Dermis microvascular lymphatic vessel endothelial cell (primary cell): ENCODE measurements at places on chromosomes 6 and 20.

GRCh38 chr6:34922177-34922663 lies 33.2 kb downstream of the ANKS1A start:
- peak; percentile 41 for DNase-seq

DNA sequence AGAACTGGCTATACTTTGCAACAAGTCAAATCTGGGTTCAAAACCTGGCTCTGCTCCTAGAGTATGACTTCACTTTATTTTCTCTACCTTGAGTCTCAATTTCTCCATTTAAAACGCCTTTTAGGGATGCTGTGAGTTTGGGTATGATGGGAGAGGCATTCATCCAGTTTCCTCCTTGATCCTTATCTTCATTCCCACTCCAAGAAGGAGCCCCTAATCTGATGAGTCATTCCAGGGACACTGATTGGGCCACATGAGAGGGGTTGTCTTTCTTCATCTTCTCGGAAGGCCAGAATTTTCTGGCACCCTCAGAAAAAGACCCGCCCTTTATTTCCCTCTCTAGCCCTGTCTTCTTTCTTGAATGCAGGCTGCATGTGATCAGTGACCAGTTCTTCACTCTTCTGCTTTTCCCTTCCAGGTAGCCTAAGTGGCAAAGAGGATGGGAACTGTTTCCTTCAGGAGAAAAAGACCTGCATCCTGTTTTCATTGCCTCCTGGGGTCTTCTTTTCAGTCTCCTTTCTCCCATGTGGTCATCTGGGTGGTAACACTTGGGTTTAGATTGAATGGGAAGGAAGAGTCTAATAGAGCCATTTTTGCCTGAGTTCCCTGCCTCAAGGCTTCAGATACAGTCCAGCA lies 32.1 kb upstream of the PNRC1 start:
- no peak for DNase-seq

DNA sequence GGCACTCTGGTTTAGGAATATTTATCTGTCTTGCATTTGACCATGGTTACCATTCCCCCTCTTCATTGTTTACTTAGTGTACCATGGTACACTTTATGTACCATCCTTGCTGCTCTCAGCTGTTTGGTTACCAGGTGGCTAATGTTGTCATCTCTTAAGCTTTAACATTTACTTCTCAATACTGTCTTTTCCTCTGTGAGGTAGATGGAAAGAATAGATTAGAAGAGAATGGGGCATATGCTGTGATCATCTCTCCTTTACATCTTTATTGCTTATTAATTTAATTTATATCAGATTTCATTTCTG lies 109.2 kb downstream of the NCOA3 start:
- no peak for DNase-seq

GRCh38 chr6:137878486-137879285 lies 11.6 kb downstream of the TNFAIP3 start:
- no peak for DNase-seq

DNA sequence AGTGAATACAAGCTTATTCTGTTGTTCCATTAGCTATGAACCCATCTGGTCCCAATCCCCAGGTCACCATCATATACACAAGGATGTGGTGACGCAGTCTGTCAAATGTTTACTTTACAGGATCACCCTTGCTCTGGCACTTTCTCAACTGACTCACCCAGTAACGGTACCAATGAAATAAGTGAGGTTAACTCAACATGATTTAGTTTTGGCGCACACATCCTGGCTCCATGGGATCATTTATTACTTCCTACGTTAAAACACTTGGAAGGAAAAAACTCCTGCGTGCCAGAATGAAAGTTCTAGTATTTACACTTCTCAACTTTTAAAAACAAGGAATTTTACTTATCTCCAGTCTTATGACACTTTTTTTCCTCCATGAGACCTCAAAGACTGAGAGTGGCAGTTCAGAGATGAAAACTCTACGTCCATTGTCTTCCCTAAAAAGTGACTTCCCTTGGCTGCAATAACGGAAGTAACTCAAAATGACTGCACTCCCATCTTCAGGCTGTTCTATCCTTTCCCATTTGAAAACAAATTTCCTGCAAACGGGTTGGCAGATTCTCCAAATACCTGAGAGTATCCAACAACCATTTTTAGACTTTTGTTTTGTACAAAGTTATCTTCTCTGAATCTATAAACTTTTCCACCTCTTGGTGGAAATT lies 15.9 kb downstream of the AGPAT4 start:
- peak; percentile 92 for DNase-seq

GRCh38 chr6:22765015-22765414 lies 195.6 kb downstream of the HDGFL1 start:
- peak; percentile 11 for DNase-seq

GRCh38 chr6:2244261-2245102 lies 923 bp downstream of the GMDS start:
- DNase-seq, result no peak

GRCh38 chr6:168883410-168884049 lies 370.1 kb downstream of the THBS2 start:
- DNase-seq, result no peak

- no peak for DNase-seq
These were observed 121.7 kb downstream of the BCAS1 start for GRCh38 chr20:53948383-53949318.

GRCh38 chr20:760751-761417 lies 7.4 kb downstream of the SLC52A3 start:
- DNase-seq, result no peak

GRCh38 chr6:129578315-129578714 lies 131.7 kb downstream of the ARHGAP18 start:
- no peak for DNase-seq

DNA sequence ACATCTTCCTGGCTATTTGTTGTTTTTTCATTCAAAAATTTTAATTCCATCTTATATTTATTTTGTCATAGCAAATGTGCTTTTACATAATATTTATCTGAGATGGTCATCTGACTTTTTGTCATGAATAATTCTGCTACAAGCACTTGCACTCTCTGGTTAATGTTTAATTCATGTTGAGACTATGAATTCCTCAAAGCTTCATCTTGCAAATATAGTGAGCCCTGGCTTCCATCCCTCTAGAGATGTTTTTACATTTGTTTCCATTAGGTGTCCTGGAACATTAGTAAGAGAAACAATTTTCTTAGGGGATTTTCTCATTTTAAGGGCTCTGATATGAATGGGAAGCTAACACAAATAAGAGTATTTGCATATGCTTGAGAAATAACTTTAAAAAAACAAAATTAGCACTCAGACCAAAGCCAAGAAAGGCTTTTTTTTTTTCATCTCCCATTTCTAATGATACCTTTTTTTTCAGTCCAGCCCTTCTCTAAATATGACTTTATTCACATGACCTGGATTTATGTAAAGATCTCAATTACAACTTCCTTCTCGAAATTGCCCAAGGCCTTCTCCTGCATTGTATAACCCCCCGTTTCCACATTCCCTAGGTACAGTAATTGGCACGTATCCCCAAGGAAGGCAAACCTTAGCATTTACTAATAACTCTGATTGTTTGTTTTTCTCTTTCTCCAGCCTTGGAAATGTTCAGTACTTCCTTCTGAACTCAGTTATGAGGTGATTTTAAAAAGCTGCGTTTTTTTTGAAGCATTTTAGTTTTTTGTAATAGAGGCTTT lies 797.0 kb upstream of the GJE1 start:
- DNase-seq, result no peak

DNA sequence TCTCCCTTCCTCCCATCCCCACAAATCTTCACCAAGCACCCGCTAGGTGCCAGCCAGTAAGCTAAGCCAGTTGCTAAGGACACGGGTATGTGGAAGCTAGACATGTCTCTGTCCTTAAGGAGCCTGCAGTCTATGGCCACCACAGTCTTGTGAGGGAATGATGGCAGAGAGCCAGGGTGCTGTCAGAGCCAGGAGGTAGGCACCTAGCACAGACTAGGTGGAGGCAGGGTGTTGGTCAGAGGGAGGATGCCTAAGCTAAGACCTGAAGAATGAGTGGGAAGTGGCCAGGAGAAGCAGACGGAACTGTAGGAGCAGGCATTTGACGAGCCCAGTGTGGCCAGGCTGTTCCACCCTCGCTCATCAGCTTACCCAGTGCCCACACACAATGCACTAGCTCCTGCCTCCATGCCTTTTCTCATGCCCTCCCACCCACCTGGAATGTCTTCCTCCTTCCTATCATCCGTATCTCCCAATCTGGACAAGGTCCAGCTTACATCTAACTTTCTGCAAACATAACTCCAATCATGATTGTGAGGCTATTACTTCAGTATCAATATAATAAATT lies 125.6 kb downstream of the FOXC1 start:
- no peak for DNase-seq

- DNase-seq, result no peak
These were observed 20.3 kb downstream of the GTPBP2 start for GRCh38 chr6:43608807-43609206.

- no peak for DNase-seq
These were observed 92.6 kb upstream of the PREP start for GRCh38 chr6:105495515-105495914.

GRCh38 chr6:124987999-124988591 lies 25.9 kb downstream of the RNF217 start:
- no peak for DNase-seq

GRCh38 chr6:70864401-70864800 lies 92.5 kb downstream of the B3GAT2 start:
- DNase-seq, result no peak

DNA sequence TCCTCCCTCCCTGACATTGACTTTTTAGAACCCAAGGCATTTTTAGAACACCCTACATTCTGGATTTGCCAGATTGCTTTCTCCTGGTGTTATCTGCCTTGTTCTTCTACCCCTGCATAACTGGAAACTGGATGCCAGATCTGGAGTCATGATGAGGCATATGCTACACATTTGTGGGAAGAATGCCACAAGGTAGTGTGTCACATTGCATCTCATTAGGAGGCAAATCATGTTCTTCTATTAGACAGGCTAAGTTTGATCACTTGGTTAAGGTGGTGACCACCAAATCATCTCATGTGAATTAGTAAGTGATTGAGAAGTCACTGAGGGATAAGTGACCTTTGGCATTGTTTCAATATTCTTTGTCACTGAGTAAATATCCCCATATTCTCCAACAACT lies 12.9 kb upstream of the NKX2-2 start:
- no peak for DNase-seq

DNA sequence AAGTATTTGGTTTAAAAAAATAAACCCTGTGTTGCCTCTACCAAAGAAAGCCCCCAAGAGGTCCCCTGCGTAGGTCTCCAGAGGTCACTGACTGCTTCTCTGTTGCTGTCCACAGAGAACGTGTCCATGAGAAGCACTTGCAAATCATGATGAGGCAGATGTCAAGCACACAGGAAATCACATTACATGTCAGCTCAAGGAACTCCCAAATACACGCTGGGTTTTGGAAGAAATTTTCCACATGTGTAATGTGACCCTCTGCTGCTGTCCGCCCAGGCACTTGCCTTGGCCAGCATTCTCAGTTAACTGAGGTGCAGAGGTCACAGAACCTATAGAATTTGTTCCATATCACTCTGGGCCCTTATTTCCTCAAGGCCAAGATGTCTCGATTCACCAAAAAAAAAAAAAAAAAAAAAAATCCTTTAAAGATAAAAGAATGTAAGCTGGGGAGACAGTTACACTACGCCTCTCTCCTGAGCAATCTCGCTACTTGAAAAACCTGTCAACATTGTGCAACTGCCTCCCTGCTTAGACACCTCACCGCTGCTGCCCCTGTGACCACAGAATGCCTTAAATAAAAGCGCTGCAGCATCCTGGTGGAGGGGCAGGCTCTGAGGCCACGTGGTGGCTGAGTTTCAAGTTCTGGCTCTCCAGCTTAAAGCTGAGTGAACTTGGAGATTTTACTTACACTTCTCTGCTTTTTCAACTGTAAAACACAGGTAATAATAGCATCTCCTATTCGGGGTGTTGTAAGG lies 42.3 kb downstream of the SLC22A23 start:
- DNase-seq, result no peak

DNA sequence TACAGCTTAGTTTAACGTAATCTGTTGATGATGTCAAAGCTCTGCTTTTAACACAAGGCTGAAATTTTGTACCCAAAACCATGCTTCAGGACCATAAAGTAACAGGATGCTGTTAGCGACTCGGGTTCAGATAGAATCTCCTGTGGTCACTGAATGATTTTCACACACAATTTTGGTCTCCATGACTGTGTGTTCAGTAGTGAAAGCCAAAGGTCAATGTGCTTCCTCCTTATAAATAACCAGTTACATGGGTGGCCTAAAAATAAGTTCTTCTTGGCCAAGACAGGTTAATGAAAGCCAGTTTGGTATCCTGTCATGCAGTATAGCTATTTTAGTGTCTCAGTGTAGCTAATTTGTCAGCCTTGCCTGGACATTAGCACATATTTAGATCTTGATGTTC lies 19.1 kb upstream of the LOC128125822 start:
- DNase-seq, result no peak

DNA sequence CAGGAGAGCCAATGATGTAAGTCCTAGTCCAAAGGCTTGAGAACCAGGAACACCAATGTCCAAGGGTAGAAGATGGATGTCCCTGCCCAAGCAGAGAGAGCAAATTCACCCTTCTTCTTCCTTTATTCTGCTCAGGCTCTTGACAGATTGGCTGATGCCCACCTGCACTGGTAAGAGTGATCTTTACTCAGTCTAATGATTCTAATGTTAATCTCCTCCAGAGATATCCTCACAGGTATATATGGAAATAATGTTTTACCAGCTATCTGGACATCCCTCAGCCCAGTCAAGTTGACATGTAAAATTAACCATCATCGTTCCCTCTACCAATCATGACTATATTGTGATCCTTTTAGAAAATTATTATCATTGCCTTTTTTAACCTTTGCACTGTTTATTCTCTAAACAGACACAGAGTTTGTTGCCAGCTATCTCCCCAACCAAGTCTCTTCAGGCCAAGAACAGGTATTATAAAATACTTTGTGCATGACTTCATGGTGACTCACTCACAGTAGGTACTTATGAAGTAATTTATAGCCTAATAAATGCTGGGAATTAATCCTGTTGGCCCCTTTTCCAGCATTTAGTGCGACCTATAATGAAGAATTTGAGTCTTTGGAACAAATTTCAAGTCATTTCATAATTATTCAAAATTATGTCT lies 26.2 kb upstream of the TSHZ2 start:
- no peak for DNase-seq

DNA sequence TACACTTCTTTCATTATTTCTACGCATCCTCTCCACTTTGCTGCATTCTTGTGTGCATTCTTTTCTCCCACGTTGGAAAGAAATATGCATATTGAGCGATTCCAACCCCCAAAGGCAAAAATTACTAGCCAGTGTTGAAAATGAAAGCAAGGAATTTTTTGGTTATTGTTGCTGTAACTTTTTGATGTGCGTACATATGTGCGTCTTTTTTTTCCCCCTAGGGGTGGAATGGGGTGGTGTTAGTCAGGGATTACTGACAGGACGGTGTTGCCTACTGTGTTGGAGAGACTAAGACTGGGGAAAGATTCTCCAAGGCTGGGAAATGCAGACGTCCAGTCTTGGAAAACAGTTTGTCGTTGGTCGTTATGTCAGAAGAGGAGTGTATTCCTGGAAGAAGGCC lies 44.2 kb upstream of the ESR1 start:
- no peak for DNase-seq

DNA sequence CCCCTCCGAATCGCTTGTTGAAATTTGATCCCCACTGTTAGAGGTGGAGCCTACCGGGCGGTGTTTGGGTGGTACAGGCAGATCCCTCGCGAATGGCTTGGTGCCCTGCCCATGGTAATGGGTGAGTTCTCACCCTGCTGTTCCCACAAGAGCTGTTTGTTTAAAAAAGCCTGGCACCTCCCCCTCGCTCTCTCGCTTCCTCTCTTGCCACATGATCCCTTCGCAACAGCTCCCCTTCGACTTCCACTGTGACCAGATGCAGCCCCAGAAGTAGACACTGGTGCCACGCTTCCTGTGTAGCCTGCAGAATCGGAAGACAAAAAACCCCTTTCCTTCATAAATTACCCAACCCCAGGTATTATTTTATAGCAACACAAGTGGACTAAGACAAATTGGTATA lies 292.2 kb upstream of the QKI start:
- DNase-seq, result no peak

GRCh38 chr6:18242062-18242851 lies 22.1 kb downstream of the DEK start:
- DNase-seq, result peak; percentile 88
